Caki2 (cell line): ENCODE measurements at places on chromosomes 13 and 19.

GRCh38 chr19:16185768-16186123 lies 536 bp downstream of the FAM32A start:
- peak; percentile 42 for DNase-seq

GRCh38 chr13:113560645-113561416 lies 23.7 kb upstream of the TFDP1 start:
- DNase-seq = no peak

DNA sequence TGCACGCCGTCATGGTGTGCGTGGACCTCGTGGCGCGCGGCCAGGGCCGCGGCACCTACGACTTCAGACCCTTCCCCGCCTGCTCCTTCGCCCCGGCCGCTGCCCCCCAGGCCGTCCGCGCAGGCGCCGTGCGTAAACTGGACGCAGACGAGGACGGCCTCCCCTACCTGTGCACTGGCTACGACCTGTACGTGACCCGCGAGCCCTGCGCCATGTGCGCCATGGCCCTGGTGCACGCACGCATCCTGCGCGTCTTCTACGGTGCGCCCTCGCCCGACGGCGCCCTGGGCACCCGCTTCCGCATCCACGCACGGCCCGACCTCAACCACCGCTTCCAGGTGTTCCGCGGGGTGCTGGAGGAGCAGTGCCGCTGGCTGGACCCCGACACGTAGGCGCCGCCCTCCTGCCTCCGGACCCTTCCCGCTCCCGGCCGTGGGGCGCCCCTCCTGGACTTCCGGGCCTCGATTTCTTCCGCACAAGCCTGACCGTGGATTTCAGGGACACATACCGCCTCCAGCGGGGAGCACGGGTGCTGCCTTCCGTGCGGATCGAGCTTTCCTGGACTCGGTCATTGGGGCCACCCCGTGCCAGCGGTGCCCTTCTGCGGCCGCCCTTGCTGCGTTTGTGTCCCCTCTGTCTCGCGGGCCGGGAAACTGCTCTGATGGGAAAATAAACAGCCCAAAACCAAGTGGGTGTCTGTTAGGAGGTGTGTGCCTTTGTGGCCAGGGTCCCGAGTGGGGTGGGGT lies 7.7 kb downstream of the ADAT3 start:
- DNase-seq = no peak

GRCh38 chr13:65631078-65631477 lies 1599.1 kb downstream of the PCDH9 start:
- no peak for DNase-seq

- no peak for DNase-seq
Observed at GRCh38 chr19:57192077-57192420, 749 bp downstream of the ZNF264 start.

GRCh38 chr13:113740661-113741060 lies 18.4 kb upstream of the TMEM255B start:
- DNase-seq = no peak

- DNase-seq = no peak
Observed at GRCh38 chr13:38462605-38463004, 113.0 kb downstream of the UFM1 start.

DNA sequence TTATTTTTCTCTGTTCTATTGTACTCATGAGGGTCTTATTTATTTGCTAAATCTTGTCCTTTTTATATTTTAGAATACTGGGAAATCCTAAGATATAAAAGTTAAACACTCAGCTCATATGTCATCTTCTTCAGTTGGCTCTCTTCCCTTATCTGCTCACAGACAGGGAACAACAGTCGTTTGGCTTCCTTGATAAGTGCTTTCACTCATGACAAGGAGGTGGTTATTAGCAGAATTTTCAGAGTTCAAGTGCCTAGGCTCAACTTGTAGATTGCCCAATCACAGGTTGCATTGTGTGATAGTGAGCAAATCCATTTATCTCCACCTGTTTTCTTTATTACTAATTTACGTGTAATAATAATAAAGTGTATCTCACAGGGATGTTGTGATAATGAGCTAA lies 620.3 kb upstream of the PCDH20 start:
- no peak for DNase-seq

GRCh38 chr13:61156753-61157152 lies 258.9 kb downstream of the PCDH20 start:
- no peak for DNase-seq

DNA sequence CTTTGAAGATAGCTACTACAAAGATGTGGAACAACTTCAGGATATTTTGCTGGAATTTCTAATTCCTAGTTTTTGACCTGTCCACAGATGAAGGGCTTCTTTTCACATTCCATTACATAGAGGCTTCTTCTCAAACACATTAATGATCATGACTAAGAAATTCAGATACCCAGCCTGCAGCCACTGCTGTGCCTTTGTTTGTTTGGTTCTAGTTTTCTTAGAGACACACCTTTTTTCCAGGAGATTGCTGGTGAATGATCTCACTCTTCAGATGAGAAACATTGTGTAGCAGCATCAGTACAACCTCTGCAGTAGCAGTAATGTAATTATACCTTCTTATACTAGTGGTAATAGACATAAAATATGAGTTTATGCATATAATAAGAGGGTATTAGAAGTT lies 5.0 kb downstream of the TDRD3 start:
- peak; percentile 63 for DNase-seq

DNA sequence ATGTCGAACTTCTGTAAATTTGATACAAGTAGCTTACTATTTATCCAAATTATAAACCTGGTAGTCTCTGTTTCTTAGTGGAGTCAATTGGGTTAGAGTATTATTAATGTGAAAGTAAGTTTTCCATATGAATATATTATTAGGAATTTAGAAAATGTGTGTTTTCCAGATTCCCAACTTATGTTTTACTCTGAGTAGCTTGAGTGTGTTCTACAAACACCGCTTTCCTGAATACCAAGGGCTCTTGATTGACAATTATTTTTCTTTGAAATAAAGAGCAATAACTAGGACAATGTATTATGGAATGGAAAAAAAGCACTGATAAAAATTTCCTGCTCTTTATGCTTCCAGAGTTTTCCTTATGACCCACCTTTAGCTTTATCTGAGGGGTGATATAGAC lies 233.6 kb downstream of the POSTN start:
- DNase-seq = no peak

- no peak for DNase-seq
Observed at GRCh38 chr13:32852526-32852925, 163.7 kb upstream of the KL start.

- DNase-seq = no peak
Observed at GRCh38 chr13:43877326-43877725, 2.2 kb downstream of the CCDC122 start.

GRCh38 chr19:35154525-35155406 lies at the start of gene FXYD5:
Gene FXYD5, plus strand, starts transcription at chr19:35154735. Its CDS starts 816 bp downstream, at chr19:35155551.
- DNase-seq = peak; percentile 69

GRCh38 chr19:17332677-17333581 lies 1.7 kb downstream of the ANO8 start:
- peak; percentile 100 for DNase-seq
